ENCODE measurements at places on chromosomes 11 and 22.
A peak's percentile ranks its signal among the peaks of the same experiment; 100 is the strongest.

GRCh38 chr11:117906126-117906525 is 23.1 kb downstream of the TMPRSS13 start:
- no peak for DNase-seq

- no peak for DNase-seq
These were observed 58.1 kb upstream of the PPP6R3 start for GRCh38 chr11:68402355-68403031.

- no peak for DNase-seq
These were observed 1.4 kb downstream of the SLC25A22 start for GRCh38 chr11:796565-797295.

GRCh38 chr11:117230999-117231841 is 653 bp downstream of the PCSK7 start:
- no peak for DNase-seq

DNA sequence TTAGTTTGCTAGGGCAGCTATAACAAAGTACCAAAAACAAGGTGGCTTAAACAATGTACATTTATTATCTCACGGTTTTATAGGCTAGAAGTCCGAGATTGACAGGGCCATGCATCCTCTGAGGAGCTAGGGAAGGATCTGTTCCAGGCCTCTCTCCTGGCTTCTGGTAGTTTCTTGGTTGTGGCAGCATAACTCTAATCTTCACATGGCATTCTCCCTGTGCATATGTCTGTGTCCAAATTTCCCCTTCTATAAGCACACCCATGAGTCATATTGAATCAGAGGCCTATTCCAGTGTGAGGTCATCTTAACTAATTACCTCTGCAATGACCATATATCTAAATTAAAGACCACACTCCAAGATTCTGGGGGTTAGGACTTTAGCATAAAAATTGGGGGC is 31.3 kb upstream of the MMP13 start:
- DNase-seq = no peak

DNA sequence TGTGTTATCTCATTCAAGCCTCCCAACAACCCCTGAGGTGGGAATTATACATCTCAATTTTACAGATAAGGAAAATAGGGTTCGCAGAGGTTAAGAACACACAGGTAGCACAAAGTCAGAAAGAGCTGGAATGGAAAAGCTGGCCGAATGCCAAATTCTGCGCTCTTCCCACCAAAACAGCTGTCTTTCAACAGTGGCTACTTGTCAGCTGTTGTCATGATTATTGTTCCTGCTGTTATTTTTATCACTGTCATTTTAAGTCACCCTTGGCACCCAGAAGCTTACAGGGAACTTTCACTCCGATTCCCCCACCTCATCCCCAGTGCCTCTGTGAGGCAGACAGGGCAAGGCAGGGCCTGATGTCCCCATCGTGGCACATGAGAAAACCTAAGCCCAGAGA is 74.5 kb upstream of the CSNK2A3 start:
- no peak for DNase-seq

DNA sequence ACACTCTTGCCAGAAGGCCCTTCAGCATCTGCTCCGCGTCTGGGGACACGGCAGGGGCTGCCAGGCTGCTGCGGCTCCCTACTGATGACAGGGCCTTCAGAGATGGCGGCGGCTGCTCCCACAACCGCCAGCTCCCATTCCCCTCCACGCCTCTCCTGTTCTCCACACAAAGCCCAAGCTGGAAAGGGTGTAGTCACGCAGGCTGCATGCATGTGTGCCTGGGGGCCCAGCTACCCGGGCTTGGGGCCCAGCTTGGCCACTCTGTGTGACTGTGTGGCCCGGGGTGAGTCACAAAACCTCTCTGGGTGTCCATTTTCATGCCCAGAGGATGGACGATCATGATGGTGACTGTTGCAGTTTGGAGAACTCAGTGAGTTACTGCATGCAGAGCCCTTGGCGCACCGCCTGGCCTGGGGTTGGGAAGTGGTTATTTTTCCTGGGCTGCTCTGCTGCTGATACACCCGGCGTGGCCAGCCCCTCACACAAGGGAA is 31.7 kb upstream of the PARVB start:
- no peak for DNase-seq

DNA sequence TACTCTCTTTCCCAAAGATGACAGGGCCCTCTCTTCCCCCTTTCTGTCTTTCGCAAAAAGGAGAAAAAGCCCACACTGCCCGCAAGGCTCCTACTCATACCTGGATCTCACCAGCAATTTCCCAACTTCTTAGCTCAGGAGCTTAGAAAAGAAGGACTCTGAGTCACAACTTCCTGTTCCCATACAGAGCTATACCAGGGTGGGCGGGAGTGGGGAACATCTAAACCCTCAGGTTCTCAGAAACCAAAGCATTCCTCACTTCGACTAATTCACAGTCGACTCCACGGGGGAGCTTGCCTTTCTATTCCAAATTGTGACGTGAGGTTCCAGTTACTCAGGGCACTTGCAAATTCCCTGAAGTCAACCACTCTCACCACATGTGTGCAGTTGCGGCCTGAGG is 61.9 kb downstream of the MTNR1B start:
- no peak for DNase-seq

DNA sequence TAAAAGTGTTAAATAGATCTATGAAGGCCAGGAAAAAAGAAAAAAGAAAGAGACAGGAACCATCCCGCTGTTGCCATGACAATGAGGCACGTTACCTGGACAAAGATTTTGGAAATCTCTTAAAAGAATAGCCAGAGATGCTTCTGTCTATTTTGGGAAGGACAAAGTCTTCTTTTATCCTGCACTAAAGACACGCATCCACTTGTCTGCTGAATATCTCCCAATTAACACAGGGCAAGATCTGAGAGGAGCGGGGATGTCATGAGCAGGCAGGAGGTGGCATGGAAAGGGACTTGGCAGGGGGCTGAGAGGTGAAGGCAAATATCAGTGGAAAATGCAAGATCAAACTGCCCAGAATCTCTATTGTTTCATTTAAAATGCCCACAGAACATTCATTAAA is 153.8 kb upstream of the BLID start:
- no peak for DNase-seq

DNA sequence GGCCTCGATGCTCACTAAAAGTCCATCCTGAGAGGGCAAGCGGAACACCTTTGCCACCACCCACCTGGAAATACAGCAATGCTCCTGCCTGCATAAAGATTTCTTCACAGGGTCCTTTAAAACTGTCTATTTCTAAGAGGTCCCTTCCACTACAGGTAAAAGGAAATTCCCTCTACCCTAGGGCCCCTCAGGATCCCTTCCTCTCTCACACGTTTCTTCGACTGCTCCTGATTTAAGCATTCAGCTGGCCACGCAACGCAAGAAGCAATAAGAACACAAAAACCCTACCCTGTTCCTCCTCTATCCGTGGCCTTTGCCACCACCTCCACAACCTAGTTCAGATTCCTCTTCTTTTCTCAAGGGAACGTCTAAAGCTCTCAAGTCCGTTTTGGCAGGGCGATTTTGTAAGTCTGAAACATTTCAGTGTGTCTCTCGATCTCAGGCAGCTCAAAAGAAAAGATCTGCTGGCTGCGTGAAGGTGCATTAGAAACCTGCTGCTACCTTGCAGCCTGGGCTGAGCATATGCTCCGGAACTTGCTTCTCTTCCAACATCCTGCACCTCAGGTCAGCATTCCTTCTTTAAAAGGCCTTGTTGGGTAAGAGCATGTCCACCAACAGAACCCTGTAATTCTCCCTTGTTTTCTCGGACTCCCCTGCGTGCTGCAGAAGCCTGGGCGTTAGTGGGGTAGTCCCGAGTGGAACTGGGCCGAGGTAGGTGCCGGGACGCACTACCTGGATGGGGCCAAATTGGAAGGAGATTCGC is 1.6 kb downstream of the LGR4 start:
- DNase-seq = no peak

DNA sequence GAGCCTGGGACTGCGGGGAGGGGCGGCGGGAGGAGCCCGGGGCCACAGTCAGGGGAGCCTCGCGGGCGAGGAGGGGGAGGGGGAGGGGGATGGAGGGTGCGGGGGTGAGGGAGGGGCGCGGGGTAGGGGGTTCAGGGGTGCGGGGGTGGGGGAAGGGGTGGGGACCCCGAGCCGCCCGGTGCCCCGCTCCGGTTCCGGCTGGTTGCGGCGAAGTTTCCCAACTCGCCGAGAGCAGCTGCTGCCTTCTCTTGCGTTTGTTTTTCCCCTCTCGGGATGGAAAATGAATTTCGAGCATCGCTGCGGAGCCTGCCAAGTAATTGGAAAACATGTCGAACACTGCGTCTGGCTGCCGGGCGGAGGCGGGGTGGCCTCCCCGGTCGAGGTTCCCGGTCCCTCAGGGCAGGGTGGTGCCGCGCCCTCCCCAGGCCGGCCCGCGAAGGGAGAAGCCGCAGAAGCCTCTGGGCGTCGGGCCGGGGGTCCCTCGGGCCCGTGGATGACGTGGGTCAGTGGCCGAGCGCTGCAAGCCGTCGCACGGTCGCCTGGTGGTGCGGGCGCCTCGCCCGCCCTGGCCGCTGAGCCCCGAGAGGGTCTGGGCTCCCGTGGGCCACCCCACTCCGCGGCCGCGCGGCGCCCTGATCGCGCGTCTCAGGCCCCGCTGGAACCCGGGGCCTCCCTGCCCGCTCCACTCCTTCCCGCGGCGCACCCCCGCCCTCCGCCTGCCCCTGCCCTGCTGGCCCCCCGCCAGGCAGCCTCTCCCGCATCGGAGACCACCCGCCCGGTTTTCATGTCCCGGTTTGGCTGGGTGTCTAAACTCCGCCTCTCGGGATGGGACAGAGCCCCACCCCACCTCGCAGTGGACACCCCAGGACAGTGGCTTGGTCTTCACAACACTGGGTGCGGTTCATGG is 12.1 kb downstream of the SPATA19 start:
- no peak for DNase-seq

DNA sequence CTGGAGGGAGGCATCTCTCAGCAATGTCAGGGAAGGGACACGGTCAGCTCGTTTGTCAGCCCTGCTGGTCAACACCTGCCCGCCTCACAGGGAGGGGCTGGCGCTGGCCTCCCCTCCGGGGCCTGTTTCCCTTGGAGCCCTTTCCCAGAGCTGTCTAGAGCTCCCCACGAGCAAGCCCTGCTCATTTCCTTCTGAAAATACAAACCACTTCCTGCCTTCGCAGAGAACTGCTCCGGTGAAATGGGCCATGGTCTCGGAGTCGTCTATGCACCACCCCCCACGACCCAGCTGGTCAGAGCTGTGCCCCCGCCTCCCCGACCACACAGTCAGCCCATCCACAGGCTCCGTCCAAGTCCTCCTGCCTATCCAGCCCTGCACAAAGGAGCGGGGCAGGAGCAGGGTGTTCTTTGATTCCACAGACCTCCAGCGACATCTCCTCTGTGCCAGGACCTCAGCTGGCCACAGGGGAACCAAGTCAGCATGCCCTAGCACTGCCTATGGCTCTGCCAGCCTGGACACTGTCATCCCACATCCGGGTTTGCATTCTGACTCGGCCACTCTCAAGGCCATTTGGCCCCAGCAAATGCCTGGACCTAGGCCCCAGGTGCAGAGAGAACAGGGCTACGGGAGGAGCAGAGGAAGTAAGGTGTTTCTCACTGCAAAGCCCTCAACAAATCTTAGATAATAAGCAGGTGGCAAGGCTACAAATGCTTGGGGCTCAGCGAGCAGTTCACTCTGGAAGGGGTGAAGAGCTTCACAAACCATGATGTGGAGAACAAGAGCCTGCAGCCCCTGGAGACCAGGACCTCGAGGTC is 82.1 kb upstream of the WNT11 start:
- DNase-seq = peak; percentile 9

- DNase-seq = no peak
These were observed 33.0 kb downstream of the CHID1 start for GRCh38 chr11:877565-877964.

Measured in stimulated activated CD4-positive, alpha-beta T cell treated with anti-CD3 and anti-CD28 coated beads, Interleukin-4, amount 100 ng/mL, for 1 hour (primary cell).